ENCODE measurements at places on chromosomes 4 and X.

DNA sequence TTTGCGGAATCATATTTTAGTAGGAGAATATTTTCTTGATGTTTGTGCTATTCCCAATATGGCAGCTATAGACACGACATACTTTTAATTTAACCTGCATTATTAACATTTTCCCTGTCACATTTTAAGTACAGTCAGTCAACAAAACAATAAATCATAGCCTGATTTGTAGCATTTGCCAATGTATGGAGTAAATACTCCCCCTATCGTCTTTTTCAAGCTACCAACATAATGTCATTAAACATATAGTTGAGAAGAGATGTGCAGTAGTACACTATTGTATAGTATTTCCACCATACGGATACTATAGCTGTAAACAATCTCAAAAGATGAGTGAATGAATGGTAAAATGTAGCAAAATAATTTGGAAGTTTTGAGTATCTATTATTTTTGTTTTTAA is 303.7 kb upstream of the MAGEB2 start:
- DNase-seq = no peak

DNA sequence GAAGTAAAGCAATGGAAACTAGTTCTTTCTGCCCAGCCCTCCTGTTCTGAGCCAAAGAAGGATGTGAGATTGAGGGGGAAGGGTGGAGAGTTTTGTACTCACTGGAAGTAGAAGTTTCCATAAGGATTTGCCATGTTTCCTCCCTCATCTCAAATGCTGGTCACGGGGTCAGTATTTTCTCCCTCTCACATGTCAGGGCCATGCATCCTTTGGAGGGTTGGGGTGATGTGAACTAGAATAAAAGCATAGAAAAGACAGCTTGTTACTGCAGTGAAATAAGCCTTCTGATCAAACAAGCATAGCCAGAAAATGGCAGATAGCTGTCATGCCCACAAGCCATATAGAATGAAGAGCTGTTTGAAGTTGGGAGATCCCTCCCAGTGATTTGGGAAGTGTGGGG is 79.7 kb downstream of the KIT start:
- DNase-seq = no peak

DNA sequence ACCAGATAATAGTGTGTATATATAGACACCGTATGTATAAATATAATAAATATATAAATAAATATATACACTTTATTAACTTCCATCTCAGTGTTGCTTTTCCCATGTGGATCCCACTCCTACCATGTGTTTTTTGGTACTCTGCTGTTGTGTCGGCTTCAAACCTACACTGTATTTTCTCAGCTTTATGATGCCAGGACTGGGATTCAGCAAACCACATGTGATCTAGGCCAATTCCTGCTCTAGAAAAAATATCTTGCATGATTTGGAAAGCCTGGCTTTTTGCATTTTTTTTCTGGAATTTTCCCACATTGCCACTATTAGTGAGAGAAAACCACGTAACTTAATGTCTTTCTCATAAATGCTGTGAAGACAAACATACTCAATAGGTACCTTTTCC is 55.8 kb downstream of the POLR2B start:
- DNase-seq = no peak

DNA sequence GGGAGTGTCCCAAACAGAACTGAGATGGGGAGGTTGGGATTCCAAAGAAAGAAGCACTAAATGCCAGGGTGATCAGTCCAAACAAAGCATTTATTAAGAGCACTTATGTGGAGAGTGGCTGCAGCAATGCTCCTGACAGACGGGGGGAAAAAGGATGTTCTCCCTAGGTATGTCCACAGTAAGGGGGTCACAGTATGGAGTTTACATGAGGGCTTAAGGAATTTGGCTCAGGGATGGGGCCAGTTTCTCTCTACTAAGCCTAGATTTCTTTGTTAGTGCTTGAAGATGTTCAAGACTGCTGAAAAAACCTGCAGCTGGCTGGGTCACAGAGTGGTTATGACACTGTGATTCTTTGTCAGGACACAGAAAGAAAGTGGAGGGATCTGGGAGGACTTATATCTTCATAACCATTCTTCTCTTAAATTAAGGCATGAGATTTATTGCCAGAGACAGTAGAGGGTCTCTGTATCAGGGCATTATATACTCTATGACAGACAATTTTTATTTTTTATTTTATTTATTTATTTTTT is 1468.0 kb downstream of the C4orf33 start:
- DNase-seq = no peak

GRCh38 chr4:39998659-39999345 is 21.1 kb upstream of the PDS5A start:
- DNase-seq = no peak

DNA sequence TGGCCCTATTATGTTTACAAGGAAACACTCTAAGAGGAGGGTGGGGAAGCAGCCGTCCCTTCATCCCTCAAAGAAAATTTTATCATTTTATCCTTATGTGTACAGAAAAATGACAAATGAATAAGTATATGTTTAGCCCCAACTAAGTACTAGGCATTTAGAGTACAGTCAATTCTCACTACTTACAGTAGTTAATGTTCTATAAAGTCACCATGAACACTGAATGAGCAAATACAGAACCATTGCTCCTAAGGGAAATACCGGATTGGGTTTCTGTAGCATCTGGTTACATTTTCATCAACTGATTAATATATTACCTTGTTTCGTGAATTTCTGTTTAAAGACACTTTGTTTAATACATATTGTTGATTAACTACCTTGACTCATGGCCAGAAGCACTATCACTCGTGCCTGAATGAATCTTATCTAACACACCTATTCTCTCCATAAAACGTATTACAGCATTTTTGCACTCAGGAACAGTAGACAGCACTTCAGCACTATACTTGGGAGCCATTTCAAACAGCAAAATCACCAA is 109.3 kb downstream of the ASB9 start:
- DNase-seq = no peak

GRCh38 chrX:77426811-77427210 is 20.4 kb upstream of the FGF16 start:
- DNase-seq = no peak

DNA sequence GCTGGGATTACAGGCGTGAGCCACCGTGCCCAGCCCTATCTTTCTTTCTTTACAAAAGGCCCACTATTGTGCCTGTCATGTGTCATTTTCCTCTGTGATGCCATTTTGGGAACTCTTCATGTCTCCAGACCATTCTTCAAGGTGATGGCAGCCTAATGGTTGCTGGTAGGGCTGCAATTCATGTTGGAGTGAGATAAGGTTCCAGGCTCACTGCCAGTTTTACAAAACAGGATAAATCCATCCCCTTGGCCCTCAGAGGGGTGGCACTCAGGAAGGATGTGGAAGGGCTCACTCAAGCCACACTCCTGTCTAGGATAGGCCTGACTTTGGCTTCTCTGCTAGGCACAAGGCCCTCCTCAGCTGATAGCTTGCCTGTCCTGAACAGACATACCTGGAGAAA is 3.8 kb downstream of the TCEAL9 start:
- DNase-seq = no peak

GRCh38 chr4:145423017-145423708 is 58.5 kb upstream of the SMAD1 start:
- DNase-seq = no peak

- no peak for DNase-seq
Observed at GRCh38 chrX:10574663-10575062, 45.7 kb downstream of the MID1 start.

DNA sequence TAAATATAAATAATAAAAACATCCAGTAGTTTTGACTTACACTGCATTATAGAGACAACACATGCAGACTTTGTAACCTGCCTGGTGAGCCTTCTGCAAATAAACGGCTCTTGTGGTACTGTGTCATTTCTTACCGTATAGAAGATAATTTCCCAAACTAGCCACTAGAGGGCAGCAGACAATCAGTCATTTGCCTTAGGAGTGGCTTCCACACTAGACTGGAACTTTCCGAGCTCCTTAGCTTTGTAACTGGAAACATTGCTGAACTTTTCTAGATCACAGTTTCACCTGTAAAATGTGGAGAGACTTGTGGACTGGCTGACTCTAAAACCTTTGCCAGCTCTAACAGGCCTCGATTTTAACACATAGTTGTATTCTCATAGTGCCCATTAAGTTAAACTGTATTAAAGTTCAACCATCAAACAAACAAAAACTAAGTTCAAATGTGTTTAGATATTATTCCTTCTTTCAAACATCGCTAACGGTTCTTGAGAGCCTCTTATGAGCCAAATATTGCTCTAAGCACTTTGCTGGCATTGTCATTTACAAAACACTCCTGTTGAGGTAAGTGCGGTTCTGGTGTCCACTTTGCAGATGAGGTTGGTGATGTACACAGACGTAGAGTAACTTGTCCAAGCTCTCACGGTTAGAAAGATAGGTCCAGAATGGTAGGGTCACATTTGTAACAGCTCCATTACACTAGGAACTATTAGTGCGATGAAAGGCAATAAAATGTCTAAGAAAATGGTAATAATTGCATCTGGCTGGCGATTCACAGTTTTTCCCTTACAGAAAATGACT is 345.5 kb downstream of the ANK2 start:
- peak; percentile 79 for DNase-seq

DNA sequence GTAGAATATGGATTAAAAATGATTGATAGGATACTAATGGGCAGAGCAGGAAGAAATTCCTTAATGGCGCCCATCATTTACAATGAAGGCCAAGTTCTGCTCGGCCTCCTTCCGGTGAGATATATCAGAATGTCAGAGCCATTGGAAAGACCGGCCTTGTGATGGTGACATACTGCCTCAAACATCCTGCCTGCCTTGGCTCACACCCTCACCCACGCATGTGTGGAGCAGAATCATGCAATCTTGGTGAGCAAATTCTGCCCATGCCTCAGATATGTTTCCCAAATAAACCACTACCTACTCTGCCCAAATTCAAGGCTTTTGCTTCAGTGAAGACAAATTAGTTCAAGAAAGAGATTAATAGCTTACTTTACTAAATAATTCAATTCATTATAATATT is 163.3 kb downstream of the MID1 start:
- DNase-seq = no peak

GRCh38 chrX:152445926-152446325 is 5.2 kb downstream of the GABRA3 start:
- DNase-seq = no peak

DNA sequence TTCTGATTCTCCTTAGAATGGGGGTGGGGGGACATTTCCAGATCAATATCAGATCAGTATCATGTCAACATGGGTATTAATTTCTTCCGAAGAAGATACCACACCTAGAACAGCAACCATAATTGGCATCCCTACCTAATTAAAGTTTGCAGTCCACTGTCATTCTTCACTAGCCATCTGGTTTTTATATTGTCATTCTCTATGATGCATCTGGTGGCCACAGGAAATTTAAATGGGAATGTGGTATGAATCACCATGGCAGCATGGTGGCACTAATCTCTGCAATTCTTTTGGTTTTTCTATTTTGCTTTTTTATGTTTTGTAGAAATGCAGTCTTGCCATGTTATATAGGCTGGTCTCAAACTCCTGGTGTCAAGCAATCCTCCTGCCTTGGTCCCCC is 16.6 kb upstream of the UBE2D3 start:
- no peak for DNase-seq

- no peak for DNase-seq
Observed at GRCh38 chr4:52588771-52589591, 70.1 kb downstream of the USP46 start.

Data from neuronal stem cell (in vitro differentiated cells).